ENCODE measurements at places on chromosomes 13 and 19. TPM values are rescaled to one million over a fixed set of nuclear protein-coding genes. Genes with fewer than 3 reads are reported as not detected.

- H3K36me3 ChIP-seq, result no peaks in the 10 kb centered on the region
- H3K4me1 ChIP-seq, result peaks cover 37% of the 10 kb centered on the region
- no peak overlapping the region for H3K4me3 ChIP-seq
- H3K27me3 ChIP-seq, result no peaks in the 10 kb centered on the region
- peak overlapping the region; percentile 12 for H3K27ac ChIP-seq
These were observed 101.3 kb downstream of the ARHGEF7 start for GRCh38 chr13:111216166-111216960.

DNA sequence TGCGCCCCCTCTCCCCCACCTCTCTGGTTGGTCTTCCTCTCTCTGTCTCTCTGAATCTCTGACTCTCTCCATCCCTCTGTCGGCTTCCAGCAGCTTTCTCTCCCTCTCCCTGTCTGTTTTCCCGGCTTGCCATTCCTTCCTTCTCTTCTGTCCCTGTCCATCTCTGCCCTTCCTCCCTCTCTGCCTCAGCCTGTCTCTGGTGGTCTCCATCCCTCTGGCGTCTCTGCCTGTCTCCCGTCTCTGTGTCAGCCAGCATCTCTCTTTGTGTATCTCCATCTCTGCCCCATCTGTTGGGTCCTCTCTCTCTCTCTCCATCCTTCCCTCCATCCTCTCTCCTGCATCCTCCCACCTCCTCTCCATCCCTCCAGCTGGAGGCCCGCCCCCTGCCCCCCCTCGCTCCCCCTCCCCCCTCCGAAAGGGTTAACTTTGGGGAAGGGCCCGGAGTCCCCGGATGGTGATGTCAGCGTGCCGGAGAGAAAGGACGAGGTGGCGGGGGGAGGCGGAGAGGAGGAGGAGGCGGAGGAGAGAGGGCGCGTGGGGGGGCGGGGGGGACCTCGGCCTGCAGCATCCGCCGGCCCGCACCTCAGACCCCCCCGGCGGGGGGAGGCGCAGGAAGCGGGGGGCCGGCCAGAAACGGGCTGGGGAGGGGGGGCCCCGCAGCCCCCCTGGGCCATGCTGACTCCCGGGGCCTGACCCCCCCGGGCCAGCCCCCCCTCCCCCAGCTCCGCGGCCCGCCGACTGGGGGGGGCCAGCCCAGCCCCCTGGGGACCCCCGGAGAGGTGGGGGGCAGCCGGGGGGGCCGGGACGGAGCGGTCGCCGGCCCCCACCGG is at the start of gene BRSK1:
Gene BRSK1 (plus strand): TSS at position 450 of the 830 bp plus-strand sequence. CDS start 446 bp downstream, outside the sequence.
- DNase-seq, result peak; percentile 36
- peak within 1 kb of the TSS; percentile 50 for H3K27ac ChIP-seq
- peaks cover 19% of the 10 kb centered on the region for H3K4me1 ChIP-seq
- peak within 1 kb of the TSS; percentile 62 for H3K4me3 ChIP-seq
- H3K36me3 ChIP-seq, result peaks cover 4% of the 10 kb centered on the region

CEACAM3 gene
- total RNA-seq, result not detected

OLFM2 gene
- total RNA-seq, result 2.9 TPM

GRCh38 chr19:30497034-30497433 is 124.8 kb downstream of the ZNF536 start:
- H3K27me3 ChIP-seq, result peaks cover 7% of the 10 kb centered on the region
- DNase-seq, result no peak
- H3K4me3 ChIP-seq, result no peak overlapping the region
- no peaks in the 10 kb centered on the region for H3K36me3 ChIP-seq
- H3K27ac ChIP-seq, result no peak overlapping the region

DNA sequence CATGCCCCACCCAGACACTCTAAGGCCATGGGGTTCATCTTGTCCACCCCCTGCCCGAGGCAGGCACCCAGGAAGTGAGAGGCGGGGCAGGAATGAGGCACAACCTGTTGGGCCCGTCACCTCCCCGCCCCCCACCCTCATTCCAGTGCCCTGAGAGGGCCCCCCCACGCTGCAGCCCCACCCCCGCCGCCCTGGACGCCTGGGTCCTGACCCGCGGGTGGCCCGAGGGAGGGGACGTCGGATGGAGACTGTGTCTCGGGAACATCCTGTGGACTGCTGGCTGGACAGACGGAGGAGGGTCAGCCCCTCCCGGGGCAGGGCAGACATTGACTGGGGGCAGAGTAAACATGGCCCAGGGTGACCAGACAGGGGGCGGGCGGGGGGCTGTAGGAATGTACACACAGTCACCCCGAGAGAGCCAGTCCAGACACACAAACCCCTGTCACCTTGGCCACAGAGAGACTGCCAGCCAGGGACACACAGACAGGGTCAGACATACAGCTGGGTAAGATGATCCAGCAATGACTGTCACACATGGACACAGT is 7.4 kb upstream of the JUNB start:
- peaks cover 27% of the 10 kb centered on the region for H3K4me1 ChIP-seq
- peak overlapping the region; percentile 87 for H3K27ac ChIP-seq
- no peaks in the 10 kb centered on the region for H3K36me3 ChIP-seq
- H3K4me3 ChIP-seq, result peak overlapping the region; percentile 70

DNA sequence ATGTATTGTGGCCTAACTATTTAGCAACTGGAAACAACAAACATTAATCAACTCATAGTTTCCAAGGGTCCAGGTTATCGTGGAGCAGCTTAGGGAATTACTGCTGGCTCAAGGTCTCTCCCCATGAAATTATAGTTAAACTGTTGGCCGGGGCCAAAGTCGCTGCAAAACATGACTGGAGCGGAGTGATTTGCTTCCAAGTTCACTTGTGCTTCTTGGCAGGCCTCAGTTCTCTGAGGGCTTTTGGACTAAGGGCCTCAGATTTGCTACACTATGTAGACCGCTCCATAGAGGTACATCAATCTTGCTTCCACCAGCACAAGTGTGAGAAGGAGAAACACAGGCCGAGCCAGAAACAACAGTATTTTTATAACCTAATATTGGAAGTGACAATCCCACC is 9.4 kb upstream of the KBTBD7 start:
- H3K36me3 ChIP-seq, result no peaks in the 10 kb centered on the region
- H3K27me3 ChIP-seq, result no peaks in the 10 kb centered on the region
- H3K27ac ChIP-seq, result no peak overlapping the region
- no peak for DNase-seq
- H3K4me3 ChIP-seq, result no peak overlapping the region
- H3K4me1 ChIP-seq, result peaks cover 6% of the 10 kb centered on the region

ZNF791 gene
- 14.6 TPM for total RNA-seq

DNA sequence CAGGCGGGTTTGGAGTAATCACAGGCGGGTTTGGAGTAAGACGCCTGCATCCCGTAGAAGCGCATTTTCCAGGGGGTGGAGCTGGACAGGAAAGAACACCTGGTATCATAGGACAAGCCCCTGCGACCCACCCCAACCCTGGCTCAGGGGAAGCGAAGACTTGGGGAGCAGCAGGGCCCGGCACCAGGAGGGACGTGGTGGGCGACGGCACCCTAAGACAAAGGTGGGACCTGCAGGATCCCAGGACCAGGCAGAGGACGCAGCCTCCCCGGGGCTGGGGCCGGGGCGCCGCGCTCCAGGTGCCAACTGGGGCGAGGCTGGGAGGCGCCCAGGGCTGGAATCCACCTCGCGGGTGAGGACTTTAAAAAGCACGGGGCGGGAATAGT is 520 bp downstream of the ZNF600 start:
- H3K27me3 ChIP-seq, result no peaks in the 10 kb centered on the region
- H3K4me1 ChIP-seq, result peaks cover 25% of the 10 kb centered on the region
- peak; percentile 12 for DNase-seq
- H3K27ac ChIP-seq, result peak overlapping the region; percentile 75

DNA sequence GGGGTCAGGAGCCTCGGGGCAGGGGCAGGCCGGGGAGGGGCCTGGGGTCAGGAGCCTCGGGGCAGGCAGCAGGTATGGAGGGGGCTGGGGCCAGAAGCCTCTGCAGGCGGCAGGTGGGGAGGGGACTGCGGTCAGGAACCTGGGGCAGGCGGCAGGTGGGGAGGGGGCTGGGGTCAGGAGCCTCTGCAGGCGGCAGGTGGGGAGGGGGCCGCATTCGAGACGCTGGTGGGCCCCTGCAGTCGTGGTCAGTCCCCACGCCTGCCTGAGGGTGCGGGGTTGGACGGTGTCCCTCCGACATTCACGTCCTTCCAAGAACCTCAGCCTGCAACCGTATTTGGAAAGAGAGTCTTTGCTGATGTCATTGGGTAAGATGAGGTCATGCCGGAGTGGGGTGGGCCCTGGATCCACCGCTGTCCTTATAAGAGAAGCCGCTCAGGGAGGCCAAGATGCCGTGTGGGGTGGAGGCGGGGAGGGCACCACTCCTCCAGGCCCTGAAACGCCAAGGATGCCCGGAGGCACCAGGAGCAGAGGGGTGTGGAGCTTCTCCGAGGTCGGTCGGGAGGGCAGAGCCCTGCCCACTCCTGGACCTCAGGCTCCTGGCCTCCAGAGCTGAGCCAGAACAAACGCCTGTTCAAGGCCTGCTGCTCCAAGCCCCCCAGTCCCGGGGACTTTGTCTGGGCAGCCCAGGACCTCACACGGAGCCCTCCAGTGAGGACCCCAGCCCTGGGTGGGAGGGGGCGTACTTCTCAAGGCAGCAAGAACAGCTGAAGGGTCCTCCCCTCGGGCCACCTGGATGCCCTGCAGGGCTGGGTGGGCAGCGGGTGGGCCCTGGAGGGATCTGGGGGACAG is 30.1 kb downstream of the PIP5K1C start:
- peaks cover 5% of the 10 kb centered on the region for H3K36me3 ChIP-seq
- DNase-seq, result no peak
- H3K27ac ChIP-seq, result no peak overlapping the region
- peaks cover 27% of the 10 kb centered on the region for H3K4me1 ChIP-seq
- no peaks in the 10 kb centered on the region for H3K27me3 ChIP-seq
- H3K4me3 ChIP-seq, result no peak overlapping the region

DNA sequence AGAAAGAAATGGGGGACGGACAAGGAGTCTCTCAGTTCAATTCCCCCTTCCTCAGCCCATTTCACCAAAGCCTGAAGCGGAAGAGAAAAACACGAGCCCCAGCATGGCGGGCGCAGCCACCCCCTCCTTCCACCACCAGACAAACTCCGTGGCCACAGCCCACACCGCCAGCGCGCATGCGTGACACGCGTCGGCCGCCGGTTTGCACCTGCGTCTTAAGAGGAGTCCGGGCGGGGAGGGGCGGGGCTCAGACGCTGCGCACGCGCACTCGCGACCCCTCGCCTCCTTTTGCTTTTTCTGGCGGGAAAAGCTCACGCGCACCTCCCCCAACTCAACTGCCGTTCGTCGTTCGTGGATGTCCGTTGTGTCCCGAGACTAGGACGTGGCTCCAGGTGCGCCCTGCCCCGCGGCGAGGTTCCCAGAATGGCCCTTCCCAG is at the start of gene KASH5:
Gene KASH5 (plus strand): TSS at position 314 of the 437 bp plus-strand sequence. CDS start 2,635 bp downstream, outside the sequence.
- H3K27ac ChIP-seq, result peak within 1 kb of the TSS; percentile 78
- H3K27me3 ChIP-seq, result peaks cover 7% of the 10 kb centered on the region
- H3K4me1 ChIP-seq, result peaks cover 16% of the 10 kb centered on the region
- DNase-seq, result peak; percentile 86
- H3K4me3 ChIP-seq, result peak within 1 kb of the TSS; percentile 47
- no peaks in the 10 kb centered on the region for H3K36me3 ChIP-seq

- H3K4me1 ChIP-seq, result no peaks in the 10 kb centered on the region
- peaks cover 2% of the 10 kb centered on the region for H3K36me3 ChIP-seq
- H3K4me3 ChIP-seq, result no peak overlapping the region
- DNase-seq, result no peak
- no peak overlapping the region for H3K27ac ChIP-seq
These were observed 20.4 kb downstream of the PLIN4 start for GRCh38 chr19:4497770-4498389.

C19orf73 gene
- total RNA-seq, result 1.3 TPM

ZSCAN1 gene
- total RNA-seq, result not detected

CFAP97D2 gene
- total RNA-seq, result not detected

DNA sequence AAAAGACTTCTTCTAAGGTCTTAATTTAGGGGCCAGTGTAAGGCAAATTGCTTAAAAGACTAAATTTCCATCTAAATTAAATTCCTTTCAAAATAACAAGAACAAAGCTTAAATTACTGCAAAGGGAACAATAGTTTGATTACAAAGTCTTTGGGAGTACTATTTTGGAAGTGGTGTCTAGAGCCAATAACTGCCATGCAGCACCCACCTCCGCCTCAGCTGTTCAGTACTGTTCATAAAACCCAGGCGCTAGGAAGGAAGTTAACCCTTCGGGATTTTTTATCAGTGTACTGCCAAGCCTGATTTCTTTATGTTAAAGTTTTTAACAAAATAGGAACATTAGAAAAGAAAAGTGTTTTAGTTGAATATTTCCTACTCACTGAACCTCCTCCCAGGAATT is 210.1 kb downstream of the LIG4 start:
- no peaks in the 10 kb centered on the region for H3K4me1 ChIP-seq
- H3K27me3 ChIP-seq, result no peaks in the 10 kb centered on the region
- no peak for DNase-seq
- H3K4me3 ChIP-seq, result no peak overlapping the region
- H3K27ac ChIP-seq, result no peak overlapping the region

DNA sequence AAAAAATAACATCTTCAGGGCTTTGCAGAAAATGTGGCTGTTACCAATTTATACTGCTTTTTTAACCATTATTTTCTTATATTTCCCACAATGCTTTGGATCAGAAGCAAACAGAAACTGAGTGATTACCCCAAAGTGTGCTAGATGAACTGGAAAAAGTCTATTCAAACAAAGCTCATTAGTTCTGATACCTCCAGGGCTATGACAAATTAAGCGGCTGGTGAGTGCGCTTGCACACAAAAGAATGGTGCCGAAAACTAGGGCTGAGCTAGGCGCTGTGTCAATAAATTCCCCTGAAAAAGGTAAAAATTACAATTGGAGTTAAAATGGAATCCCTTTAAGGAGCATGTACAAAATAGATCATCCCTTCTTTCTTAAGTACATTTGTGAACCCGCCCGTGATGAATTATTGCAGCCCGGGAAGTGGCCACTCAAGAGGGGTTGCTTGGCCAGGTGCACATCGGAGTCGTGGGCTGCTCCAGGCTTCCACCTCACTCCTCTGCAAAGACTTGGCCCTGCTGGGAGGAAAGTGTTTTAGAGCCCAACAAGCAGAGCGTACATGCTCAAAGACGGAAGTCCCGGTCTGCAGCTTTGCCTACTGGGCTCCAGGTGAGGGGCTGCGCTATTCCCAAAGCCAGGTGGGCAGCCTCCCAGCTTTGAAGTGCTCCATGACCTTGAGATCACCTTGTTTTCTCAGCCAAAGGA is 164.0 kb upstream of the ZNF507 start:
- H3K4me1 ChIP-seq, result no peaks in the 10 kb centered on the region
- H3K27me3 ChIP-seq, result no peaks in the 10 kb centered on the region
- H3K27ac ChIP-seq, result no peak overlapping the region
- no peak for DNase-seq
- no peaks in the 10 kb centered on the region for H3K36me3 ChIP-seq

GRCh38 chr13:27667946-27668345 is 46.3 kb downstream of the POLR1D start:
- no peaks in the 10 kb centered on the region for H3K4me1 ChIP-seq
- no peak for DNase-seq
- peaks cover 7% of the 10 kb centered on the region for H3K36me3 ChIP-seq

DNA sequence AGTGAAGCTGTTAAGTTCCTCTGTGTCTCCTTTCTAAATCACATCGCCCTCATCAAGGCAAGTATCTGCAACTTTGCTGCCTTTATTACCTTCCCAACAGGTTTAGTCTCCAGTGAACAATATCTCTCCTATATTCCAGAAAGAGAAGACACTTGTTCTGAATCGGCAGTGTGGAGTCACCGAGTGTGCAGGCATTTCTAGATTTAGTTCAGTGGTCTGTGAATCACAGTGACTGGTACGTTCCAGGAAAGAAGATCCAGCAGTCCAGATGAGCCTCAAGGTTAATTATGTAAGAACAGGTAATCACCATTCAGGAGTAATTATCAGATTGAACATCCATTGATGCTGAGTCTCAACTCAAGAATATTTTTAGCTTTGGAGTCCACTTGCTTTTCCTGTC is 497.0 kb downstream of the FOXO1 start:
- no peak for DNase-seq
- H3K27ac ChIP-seq, result no peak overlapping the region
- H3K36me3 ChIP-seq, result peaks cover 2% of the 10 kb centered on the region
- peaks cover 30% of the 10 kb centered on the region for H3K4me1 ChIP-seq
